ENCODE measurements at places on chromosomes 3 and 15. TPM values are rescaled to one million over a fixed set of nuclear protein-coding genes. Genes with fewer than 3 reads are reported as not detected.

The ISLR2 gene
- total RNA-seq = under 0.01 TPM

The ARPP21 gene
- total RNA-seq = 6.5 TPM

The SV2B gene
- not detected for total RNA-seq

The HCLS1 gene
- total RNA-seq = 1.7 TPM

The ATP8B4 gene
- 0.19 TPM for total RNA-seq

The GOLGA8M gene
- total RNA-seq = 0.56 TPM

The CHRNB4 gene
- not detected for total RNA-seq

The FAM174B gene
- total RNA-seq = 1.2 TPM

The GABRB3 gene
- 0.28 TPM for total RNA-seq

The BCL2A1 gene
- under 0.01 TPM for total RNA-seq

The RBPMS2 gene
- not detected for total RNA-seq

The GOLGA8S gene
- total RNA-seq = not detected

The SH3GL3 gene
- total RNA-seq = not detected

The NME9 gene
- not detected for total RNA-seq

The RHCG gene
- under 0.01 TPM for total RNA-seq

All from regular cardiac myocyte (primary cell).